GM12864 (cell line): ENCODE measurements at places on chromosomes 4 and X.

DNA sequence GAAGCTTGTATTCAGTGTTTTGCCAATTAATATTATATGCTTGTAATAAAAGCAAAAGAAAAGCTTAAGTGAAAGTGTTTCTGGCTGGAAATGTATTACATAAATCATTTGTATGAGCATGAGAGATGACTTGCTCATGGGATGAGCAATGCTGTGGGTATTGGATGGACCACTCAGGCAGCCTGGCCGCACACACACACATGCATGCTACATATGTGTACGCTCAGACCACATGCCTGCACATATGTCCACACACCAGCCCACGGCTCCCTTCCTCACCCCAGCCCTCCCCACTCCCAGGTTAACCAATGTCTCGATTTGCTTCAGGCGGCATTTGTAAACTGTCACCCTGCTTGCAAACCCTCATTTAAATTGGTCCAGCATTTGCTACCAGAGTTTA is 55.9 kb downstream of the CPLX1 start:
- no peak for DNase-seq

- no peak for DNase-seq
Observed at GRCh38 chr4:185222598-185222997, 13.2 kb downstream of the SNX25 start.

GRCh38 chr4:173794662-173795061 is 264.6 kb upstream of the HAND2 start:
- DNase-seq, result no peak

DNA sequence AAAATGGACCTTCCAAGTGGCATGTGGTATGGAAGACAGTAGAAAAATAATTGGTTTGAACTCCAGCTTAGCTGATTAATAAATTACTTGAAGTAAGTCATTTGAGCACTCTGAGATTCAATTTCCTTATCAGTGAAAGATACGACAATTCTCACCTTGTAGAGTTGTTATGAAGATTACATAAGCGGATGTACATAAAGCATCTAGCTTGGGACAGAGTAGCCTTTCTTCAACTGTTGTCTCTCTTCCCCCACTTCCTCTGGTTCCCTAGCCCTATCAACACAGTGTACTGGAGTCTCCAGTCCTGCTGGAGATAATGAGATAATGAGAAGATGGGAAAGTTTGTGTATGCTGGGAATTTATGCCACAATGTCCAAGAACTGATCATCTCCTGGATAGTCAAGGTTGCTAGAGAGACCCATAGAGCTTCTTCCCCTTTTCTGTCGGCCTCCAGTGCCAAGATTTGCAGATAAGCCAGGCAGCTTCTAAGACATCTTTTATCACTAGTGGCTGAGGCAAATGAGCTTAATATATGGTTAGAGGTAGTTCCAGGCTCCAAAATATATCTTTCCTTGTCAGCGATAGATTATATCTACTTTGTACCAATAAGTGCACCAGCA is 33.9 kb downstream of the VSIG4 start:
- DNase-seq, result no peak
